ENCODE measurements at places on chromosomes 2 and 18. TPM values are rescaled to one million over a fixed set of nuclear protein-coding genes. Genes with fewer than 3 reads are reported as not detected.
A peak's percentile ranks its signal among the peaks of the same experiment; 100 is the strongest.

UNC80 gene
- not detected for total RNA-seq

GRCh38 chr2:25082002-25082622, 40.2 kb downstream of the EFR3B start:
- no peak for DNase-seq

RBM44 gene
- total RNA-seq: 0.33 TPM

- no peak for DNase-seq
Observed at GRCh38 chr18:55314031-55314430, 274.0 kb downstream of the TCF4 start.

DNA sequence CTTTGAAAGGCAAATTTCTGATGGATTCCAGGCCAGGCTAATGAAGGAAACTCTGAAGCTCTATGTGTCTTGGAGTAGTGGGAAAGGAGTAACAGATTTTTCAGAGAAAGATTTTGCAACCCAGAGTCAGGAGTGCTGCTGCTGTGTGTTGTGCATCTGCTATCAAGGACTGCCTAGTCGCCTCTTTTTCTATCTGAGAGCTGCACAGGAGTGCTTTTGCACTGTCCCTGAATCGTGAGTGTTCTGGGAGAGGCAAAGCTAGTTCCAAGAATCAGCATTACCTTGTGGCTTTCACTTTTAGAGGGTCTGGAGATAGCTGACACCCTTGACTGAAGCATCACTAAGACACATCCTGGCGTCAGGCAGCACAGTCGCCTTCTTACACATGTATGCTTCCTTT, 336.4 kb downstream of the PARD3B start:
- no peak for DNase-seq

DNA sequence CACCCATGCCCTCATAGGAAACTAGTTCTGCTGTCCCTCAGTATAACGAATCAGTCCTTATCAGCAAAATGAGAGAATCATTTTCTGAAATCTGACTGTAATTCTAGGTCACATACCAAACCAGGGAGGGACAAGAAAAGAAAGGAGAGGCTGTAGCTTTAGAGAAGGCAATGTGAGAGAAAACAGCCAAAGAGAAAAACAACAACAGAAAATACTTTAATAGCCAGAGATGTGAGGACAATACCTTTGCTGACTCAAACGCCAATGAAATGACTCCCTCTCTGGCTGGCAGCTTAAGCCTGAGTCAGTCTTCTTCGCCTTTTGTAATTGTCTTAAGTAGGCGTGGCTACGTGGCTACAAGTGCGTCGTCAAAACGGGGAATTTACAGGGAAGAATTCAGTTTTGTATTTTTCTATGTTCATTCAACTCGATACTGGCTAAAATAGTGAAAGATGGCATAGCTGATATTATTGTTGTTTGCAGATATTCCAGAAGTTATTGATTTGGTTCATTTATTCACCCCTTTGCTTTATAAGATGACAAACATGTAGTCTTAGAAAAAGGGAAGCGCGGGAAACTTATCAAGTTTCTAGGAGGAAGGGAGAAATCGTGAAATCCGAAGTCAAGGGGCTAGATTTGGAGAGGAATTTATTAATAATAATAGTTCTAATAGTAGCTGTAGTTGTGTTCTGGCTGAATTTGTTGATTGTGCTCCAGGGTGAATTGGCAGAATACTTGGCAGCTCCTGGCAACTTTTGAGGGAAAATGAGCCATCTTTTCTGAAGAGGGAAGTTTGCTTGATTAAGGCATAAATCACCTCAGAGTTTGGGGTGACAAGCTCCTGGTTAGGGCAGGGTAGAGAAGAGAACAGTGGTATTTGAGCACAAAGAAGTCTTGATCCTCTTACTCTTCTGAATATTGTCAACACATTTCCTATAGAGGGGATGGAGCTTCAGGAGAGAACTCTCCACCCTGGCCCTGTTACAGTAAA, at the start of gene IL1A:
Gene IL1A, minus strand, starts transcription at position 295 of the 991 bp plus-strand sequence. CDS start 723 bp downstream, outside the sequence.
- peak; percentile 61 for DNase-seq

DNA sequence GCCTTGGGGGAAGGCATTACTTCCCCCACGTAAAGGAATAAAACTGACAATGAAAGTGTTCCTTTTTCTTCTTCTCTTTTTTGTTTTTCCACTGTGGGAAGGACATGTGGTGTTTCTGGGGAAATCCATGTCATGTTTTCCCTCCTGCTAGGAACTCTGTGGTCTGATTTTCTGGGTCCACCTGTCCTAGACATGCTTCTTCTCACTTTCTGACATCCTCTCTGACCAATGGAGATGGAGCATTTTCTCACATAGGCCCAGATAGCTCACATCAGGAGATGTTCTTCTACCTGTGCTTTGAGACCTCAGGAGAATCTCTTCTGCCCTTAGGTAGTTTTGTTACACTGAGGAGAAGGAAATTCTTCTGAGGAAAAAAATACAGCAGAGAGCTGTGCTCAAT, 252.0 kb upstream of the SIX3 start:
- no peak for DNase-seq

SEPTIN10 gene
- total RNA-seq: 104 TPM

TGFA gene
- total RNA-seq: 0.26 TPM

NT5C1B gene
- not detected for total RNA-seq

- DNase-seq: no peak
Observed at GRCh38 chr2:84527137-84528129, 11.1 kb downstream of the DNAH6 start.

DNA sequence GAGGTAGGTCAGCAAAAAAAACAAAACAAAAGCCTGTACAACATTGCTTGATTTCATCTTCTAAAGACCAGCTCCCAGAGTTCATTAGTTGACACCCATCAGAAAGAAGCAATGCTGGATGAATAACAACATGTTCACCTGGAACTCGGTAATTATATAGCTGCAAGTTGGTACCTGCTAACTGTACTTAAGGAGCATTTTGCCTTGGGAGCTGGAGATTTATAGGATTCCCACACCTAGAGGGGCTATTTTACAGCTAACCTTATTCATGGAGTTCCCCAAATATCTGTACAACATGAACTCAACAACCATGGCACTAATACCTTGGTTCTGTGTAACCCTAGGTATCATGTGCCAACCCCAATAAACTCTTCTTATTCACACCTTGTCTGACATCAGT, 281.1 kb upstream of the NCKAP5 start:
- DNase-seq: no peak

DNA sequence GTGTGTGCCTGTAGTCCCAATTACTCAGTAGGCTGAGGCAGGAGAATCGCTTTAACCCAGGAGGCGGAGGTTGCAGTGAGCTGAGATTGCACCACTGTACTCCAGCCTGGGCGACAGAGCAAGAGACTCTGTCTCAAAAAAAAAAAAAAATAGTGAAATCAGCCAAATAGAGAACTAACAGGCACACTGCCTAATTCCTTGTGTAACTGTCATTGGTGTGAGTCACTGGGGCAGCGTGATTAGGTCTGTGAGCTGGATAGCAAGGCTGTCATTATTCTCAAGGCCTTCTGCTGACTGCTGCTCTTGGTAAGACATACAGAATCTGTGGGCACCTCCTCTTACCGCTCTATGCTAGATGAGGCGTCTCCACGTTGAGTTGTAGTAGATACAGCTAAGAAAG, 270.3 kb downstream of the NEDD4L start:
- peak; percentile 46 for DNase-seq

DNA sequence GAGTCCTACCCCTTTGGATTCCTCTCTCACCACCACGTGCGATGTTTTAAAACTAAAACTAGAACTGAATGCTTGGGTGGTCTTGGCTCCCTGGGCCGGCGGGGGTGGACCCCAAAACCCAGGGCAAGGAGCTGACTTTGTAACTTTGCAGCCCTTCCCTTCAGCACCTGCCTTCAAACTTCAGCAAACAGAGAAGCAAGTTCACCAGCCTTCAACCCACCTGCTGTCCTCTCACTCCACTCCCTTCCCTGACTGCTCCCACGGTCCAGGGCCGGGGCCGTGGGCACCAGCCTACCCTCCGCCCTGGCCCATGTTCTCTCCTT, 54.5 kb downstream of the COL6A3 start:
- no peak for DNase-seq

- DNase-seq: no peak
Observed at GRCh38 chr2:21234001-21234400, 110.2 kb downstream of the TDRD15 start.

DNA sequence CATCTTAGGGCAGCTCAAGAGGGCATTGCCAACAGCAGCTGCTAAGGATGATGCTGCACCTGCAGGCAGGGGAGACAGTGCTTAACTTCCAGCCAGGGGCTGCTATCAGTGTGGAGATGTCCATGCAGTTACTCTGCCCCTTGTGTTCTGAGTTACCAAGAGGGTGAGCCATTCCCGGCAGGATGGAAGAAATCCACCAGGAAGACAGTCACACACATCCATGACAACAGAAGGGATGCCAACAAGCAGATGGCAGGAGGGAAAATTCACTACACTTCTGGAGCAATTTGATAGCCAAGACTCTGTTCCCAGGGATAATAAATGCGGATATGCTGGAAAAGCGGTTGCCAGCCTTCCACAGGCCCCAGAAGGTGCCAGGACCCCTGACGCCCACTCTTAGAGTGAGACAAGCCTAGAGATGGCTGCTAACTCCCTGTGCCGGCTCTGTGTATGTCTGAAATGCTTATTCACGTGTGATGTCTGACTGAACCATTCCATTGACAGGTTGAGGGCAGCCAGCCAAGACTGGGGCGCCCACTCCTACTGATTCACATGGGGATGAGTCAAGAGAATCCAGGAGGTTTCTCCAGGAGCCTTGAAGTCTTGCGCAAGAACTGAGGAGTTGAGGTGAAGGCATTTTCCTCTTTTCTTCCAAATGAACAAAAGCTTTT, 24.5 kb downstream of the LOXHD1 start:
- no peak for DNase-seq

DNA sequence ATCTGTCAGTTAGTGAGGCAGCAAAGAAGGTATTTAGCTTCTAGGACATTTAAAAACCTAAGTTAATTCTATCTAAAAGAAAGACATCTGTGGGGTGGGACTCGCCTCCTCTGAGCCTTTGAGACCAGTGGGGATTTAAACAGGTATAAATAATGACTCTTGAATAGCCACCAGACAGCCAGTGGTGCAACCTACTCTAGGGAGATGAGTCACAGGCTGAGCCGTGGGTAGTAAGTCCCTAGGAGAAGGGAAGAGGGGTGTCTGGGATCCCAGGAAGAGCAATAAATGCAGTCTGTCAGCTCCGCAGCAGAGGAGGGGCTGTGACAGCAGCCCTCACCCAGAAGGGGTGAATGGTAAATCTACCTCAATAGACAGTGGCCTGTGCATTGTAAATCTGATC, 43.1 kb upstream of the GALNT3 start:
- no peak for DNase-seq

SEMA4C gene
- 17.2 TPM for total RNA-seq

GRCh38 chr2:142670362-142670761, 207.1 kb upstream of the KYNU start:
- no peak for DNase-seq

DNA sequence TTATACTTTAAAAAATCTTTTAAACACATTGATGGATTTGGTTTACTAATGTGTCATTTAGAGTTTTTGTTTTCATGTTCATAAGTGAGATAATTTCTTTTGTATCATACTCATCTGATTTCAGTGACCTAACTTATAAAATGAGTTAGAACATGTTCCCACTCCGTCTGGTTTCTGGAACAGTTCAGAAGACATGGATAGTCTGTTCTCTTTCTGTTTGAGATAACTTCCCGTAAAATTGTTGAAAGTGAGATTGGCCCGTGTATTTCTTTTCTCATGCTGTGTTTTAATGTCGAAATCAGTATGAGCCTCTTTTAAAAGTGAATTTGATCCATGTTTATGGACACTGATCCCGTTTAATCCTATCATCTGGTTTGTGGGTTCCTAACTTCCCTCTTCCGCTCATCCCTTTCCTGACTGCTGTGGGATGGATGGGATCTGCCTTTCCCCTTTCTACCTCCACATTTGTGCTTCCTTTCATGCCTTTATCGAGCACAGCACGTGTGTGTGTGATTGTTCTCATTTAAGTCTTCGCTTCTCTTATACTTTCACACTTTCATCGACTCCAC, 78.9 kb downstream of the COPS8 start:
- DNase-seq: no peak

POTEE gene
- total RNA-seq: 0.07 TPM

DNA sequence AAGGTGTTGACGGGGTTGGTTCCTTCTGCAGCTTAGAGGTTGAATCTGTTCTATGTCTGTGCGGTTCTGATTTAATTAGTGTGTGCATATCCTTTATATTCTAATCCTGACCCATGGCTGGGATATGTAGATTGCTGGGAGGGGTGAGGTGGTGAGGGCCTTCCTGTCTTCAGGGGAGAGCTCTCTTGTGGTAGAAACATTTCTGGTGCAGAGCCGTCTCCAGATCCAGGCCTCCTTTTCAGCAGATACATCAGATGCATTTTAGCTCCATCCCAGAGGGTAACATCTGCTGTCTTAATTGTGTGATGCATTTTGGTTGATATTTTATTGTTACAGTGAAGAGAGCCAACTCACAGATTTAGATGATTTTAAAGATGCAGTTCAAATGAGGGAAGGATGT, 227.8 kb downstream of the AGAP1 start:
- no peak for DNase-seq

ZNF521 gene
- 55.6 TPM for total RNA-seq

- DNase-seq: no peak
Observed at GRCh38 chr2:64922482-64923384, 66.5 kb upstream of the SLC1A4 start.

DNA sequence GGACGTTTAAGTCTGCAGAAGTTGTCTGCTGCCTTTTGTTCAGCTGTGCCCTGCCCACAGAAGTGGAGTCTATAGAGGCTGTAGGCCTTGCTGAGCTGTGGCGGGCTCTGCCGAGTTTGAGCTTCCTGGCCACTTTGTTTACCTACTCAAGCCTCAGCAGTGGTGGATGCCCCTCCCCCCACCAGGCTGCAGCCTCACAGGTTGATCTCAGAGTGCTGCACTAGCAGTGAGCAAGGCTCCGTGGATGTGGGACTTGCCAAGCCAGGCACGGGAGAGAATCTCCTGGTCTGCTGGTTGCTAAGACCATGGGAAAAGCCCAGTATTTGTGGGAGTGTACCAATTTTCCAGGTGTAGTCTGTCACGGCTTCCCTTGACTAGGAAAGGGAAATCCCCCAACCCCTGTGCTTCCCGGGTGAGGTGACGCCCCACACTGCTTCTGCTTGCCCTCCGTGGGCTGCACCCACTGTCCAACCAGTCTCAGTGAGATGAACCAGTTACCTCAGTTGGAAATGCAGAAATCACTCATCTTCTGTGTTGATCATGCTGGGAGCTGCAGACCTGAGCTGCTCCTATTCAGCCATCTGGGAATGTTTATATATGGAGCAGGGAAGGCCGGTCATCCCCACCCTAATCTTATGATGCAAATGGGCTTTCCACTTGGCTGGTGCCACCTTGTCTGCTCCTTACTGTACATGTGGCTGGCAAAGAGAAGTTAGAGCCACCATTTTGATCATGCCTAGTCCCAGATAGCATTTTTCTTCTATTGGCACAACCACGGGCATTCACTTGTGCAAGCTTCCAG, 156.9 kb upstream of the ITGA6 start:
- DNase-seq: no peak

GRCh38 chr2:239828192-239828972, 196.8 kb downstream of the NDUFA10 start:
- no peak for DNase-seq
